Activated CD8-positive, alpha-beta memory T cell treated with anti-CD3 and anti-CD28 coated beads, Interleukin-2, amount 10 ng/mL, durations not matched to agents 7 days and 5 days (primary cell): ENCODE measurements at places on chromosomes 7 and 10.

GRCh38 chr7:125425506-125425905, 495.9 kb upstream of the POT1 start:
- H3K36me3 ChIP-seq = no peaks in the 10 kb centered on the region
- H3K4me3 ChIP-seq = no peak overlapping the region
- H3K4me1 ChIP-seq = peaks cover 5% of the 10 kb centered on the region
- H3K27ac ChIP-seq = no peak overlapping the region

- H3K27me3 ChIP-seq = no peaks in the 10 kb centered on the region
- no peak overlapping the region for H3K4me3 ChIP-seq
- no peaks in the 10 kb centered on the region for H3K36me3 ChIP-seq
- H3K27ac ChIP-seq = no peak overlapping the region
Observed at GRCh38 chr7:131587315-131587923, 31.0 kb upstream of the PODXL start.

GRCh38 chr10:131934769-131935168, 34.0 kb downstream of the PPP2R2D start:
- H3K27me3 ChIP-seq = no peaks in the 10 kb centered on the region
- no peak overlapping the region for H3K4me3 ChIP-seq
- H3K4me1 ChIP-seq = peaks cover 37% of the 10 kb centered on the region
- H3K27ac ChIP-seq = peak overlapping the region; percentile 46

GRCh38 chr10:50592961-50593418, 30.8 kb downstream of the SGMS1 start:
- no peak for DNase-seq
- peaks cover 4% of the 10 kb centered on the region for H3K36me3 ChIP-seq
- H3K27ac ChIP-seq = no peak overlapping the region
- H3K4me1 ChIP-seq = no peaks in the 10 kb centered on the region
- no peak overlapping the region for H3K4me3 ChIP-seq

DNA sequence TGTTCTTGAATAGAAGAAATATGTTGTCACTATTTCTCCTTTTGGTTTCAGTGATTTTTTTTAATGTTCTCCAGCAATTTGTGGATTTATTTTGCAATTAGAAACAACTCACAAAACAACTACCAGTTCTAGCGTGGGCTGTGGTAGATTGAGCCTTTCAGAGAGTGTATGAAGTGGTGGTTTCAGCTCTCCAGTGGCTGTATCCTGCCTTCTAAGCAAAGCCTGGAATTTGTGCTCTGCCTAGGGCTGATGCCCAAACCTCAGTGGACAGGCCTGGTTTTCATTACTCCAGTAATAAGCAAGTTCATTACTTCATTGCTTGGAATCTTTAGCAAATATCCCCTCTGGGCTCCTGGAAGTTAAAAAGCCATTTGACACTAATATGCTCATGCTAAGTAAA, 35.9 kb downstream of the APBB1IP start:
- no peaks in the 10 kb centered on the region for H3K27me3 ChIP-seq
- peaks cover 48% of the 10 kb centered on the region for H3K36me3 ChIP-seq
- DNase-seq = no peak
- H3K4me3 ChIP-seq = peak overlapping the region; percentile 31

DNA sequence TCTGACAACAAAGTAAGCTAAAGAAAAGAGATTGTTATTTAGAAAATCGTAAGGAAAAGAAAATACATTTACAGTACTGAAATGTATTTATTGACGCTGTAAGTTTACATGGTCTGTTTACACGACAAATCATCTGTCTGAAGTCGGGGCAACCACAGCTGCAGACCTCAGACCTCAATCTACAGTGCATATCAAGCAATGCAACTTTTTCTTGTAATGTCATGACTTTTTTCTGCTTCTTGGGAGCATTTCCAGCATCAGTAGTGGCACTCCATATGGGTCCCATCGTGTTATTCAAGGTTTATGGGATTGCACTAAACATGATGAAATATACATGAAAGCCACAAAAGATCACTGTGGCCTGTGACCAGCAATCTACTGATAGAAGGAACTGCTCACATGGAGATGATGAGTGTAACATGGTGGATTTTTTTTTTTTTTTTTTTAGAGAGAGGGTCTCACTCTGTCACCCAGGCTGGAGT, 77.1 kb downstream of the MTPN start:
- no peaks in the 10 kb centered on the region for H3K36me3 ChIP-seq
- peaks cover 12% of the 10 kb centered on the region for H3K4me1 ChIP-seq
- H3K27ac ChIP-seq = no peak overlapping the region
- no peaks in the 10 kb centered on the region for H3K27me3 ChIP-seq

DNA sequence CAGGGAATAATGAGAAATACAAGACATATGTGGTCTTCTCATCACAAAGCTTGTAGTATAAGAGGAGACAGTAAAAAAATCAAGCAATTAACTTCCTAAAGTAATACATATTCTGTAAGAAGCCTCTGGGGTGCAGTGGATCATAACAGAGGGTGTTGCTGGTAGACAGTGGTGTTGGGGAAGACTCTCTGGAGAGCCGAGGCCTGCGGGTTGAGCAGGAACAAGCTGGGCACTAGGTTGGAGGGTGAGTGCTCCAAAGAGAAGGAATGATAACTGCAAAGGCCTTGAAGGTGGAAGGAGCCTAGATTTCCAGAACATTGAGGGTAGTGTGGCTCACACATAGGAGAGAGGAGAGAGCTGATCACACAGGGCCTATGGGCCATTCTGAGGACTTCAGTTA, 1.5 kb downstream of the GIMAP4 start:
- H3K36me3 ChIP-seq = peaks cover 62% of the 10 kb centered on the region
- DNase-seq = peak; percentile 59
- H3K4me1 ChIP-seq = peaks cover 58% of the 10 kb centered on the region
- H3K27me3 ChIP-seq = no peaks in the 10 kb centered on the region

DNA sequence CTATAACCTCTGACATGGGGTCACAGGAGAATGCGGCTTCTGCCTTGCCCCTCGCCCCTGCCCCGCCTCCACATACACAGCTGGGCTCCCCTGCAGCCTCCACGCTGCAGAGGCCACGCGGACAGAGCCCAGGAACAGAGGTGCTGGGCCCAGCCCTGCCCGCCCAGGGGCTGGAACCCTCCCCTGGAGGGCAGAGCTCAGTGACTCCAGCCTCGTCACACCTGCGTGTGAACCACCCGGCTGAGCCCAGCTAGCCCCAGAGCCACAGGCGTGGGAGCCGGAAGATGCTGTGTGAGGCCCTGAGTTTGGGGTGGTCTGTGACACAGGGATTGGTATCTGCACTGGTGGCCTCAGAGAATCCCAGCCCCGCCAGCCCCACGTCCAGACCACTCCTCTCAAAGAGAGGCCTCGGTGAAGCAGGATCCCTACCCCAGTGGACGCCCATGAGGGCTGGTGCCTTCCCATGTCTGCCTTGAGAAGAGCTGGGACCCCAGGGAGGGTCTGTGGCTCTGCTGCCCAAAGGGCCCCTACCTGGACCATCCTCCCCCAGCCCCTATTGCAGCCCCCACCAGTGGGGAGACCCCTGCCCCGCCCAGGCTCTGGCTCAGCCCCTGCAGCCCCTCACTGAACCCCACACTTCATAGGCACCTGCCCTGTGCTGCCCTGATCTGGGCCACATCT, 8.1 kb upstream of the ADAP1 start:
- H3K4me1 ChIP-seq = peaks cover 22% of the 10 kb centered on the region
- no peak for DNase-seq
- H3K27me3 ChIP-seq = peaks cover 3% of the 10 kb centered on the region
- no peak overlapping the region for H3K4me3 ChIP-seq

GRCh38 chr10:73810735-73811465, 498 bp downstream of the NDST2 start:
- H3K36me3 ChIP-seq = peaks cover 34% of the 10 kb centered on the region
- H3K4me1 ChIP-seq = peaks cover 44% of the 10 kb centered on the region
- peak overlapping the region; percentile 87 for H3K4me3 ChIP-seq
- peak; percentile 74 for DNase-seq

DNA sequence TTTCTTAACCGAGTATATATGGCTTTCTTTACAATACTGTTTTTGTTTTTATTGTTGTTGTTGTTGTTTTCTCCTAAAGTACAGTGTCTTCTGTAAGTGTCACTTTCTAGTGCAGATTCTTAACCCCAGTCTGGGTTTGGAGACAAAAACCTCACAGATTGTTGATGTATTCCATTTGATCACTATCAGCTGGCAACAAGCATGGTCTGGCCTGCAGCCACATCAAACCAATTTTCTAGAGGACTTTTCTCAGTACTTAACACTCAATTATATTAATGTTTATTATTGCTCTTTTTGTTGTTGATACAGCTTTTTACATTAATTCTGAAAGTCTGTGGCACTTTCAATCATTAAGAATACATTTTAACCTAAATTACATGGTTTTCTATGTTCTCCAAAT, 17.1 kb downstream of the LRRN3 start:
- H3K4me3 ChIP-seq = no peak overlapping the region
- peaks cover 50% of the 10 kb centered on the region for H3K4me1 ChIP-seq
- H3K27ac ChIP-seq = peak overlapping the region; percentile 40
- no peak for DNase-seq
- peaks cover 59% of the 10 kb centered on the region for H3K36me3 ChIP-seq

- H3K36me3 ChIP-seq = no peaks in the 10 kb centered on the region
- H3K4me3 ChIP-seq = no peak overlapping the region
- peaks cover 38% of the 10 kb centered on the region for H3K27me3 ChIP-seq
- no peak overlapping the region for H3K27ac ChIP-seq
Observed at GRCh38 chr10:91756286-91756685, 41.9 kb upstream of the TNKS2 start.

- no peaks in the 10 kb centered on the region for H3K36me3 ChIP-seq
- peaks cover 15% of the 10 kb centered on the region for H3K27me3 ChIP-seq
- H3K4me1 ChIP-seq = no peaks in the 10 kb centered on the region
- no peak overlapping the region for H3K27ac ChIP-seq
Observed at GRCh38 chr10:51960494-51960895, 261.1 kb upstream of the CSTF2T start.

DNA sequence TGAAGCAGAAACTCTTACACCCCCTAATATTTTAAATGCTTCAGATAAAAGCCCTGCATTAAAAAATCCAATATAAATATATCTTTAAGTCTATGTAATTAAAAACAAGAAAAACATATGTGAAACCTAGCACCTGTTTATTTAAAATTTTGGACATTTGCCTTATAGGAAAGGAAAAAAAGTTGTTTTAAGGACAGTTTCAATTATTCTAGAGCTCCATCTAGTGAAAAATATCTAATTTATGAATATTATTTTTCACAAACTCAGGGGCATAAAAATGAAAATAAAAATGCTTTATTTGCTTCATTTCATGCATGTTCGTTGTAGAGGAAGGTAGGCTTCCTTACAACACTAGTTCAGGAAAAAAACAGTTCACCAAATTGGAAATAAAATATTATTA, 26.1 kb downstream of the ENKUR start:
- H3K4me1 ChIP-seq = no peaks in the 10 kb centered on the region
- no peaks in the 10 kb centered on the region for H3K27me3 ChIP-seq
- DNase-seq = no peak
- no peak overlapping the region for H3K27ac ChIP-seq
- H3K36me3 ChIP-seq = no peaks in the 10 kb centered on the region

- no peaks in the 10 kb centered on the region for H3K27me3 ChIP-seq
- no peak overlapping the region for H3K4me3 ChIP-seq
- H3K36me3 ChIP-seq = no peaks in the 10 kb centered on the region
- H3K4me1 ChIP-seq = no peaks in the 10 kb centered on the region
- no peak for DNase-seq
Observed at GRCh38 chr7:145848691-145849090, 267.9 kb upstream of the CNTNAP2 start.

GRCh38 chr10:18005781-18006456, 54.2 kb downstream of the SLC39A12 start:
- no peak overlapping the region for H3K4me3 ChIP-seq
- H3K27ac ChIP-seq = no peak overlapping the region
- H3K4me1 ChIP-seq = no peaks in the 10 kb centered on the region
- DNase-seq = no peak
- H3K27me3 ChIP-seq = no peaks in the 10 kb centered on the region

GRCh38 chr10:15469111-15469510, 98.0 kb upstream of the FAM171A1 start:
- no peak overlapping the region for H3K27ac ChIP-seq
- DNase-seq = no peak
- no peak overlapping the region for H3K4me3 ChIP-seq
- H3K4me1 ChIP-seq = no peaks in the 10 kb centered on the region
- peaks cover 7% of the 10 kb centered on the region for H3K27me3 ChIP-seq

DNA sequence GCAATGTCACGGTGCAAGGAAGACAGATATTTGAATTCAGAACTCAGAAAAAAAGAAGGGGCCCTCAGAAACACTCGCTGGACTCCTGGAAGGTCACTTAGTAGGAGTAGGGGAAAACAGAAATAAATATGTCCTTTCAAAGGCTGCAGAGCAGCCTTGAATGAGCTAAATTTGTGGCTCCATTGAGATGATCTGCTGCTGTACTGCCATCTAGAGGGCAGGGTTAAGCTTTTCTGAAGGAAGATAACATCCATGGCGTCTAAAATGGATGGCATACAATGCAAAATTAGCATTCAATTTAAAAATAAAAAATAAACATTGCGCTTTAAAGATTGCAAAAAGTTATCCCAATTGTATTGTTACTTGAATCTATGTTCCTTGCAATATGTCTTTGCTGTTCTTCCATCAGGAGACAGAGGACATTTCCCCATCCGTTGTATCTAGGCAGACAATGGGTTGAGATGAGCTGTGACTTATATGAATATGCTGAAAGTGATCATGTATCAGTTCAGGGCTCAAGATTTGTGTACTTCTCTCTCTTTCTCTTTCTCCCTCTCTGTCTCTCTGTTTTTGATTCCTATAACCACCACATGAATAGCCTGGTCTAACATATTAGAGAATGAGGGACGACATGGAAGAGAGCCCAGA, 642.2 kb downstream of the SH2D4B start:
- H3K4me3 ChIP-seq = no peak overlapping the region
- H3K4me1 ChIP-seq = no peaks in the 10 kb centered on the region
- no peak overlapping the region for H3K27ac ChIP-seq

DNA sequence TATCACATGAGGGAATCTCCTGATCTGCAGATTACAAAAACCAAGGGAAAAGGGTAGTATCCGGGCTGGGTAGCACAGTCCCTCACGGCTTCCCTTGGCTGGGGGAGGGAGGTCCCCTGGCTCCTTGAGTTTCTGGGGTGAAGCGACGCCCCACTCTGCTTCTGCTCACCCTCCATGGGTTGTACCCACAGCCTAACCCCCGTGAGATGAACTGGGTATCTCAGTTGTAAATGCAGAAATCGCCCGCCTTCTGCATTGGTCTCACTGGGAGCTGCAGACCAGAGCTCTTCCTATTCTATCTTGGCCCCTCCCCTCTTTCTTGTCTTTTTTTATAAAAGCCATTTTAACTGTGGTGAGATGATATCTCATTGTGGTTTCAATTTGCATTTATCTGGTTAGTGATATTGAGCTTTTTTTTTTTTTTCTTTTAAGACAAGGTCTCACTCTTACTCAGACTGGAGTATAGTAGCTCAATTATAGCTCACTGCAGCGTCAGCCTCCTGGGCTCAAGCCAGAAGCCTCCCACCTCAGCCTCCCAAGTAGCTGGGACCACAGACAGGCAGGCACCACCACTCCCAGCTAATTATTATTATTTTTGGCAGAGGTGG, 87.8 kb downstream of the ABCC2 start:
- DNase-seq = peak; percentile 66
- peak overlapping the region; percentile 48 for H3K27ac ChIP-seq
- peaks cover 6% of the 10 kb centered on the region for H3K36me3 ChIP-seq
- H3K4me1 ChIP-seq = peaks cover 28% of the 10 kb centered on the region
